EL (cell line): ENCODE measurements at places on chromosomes 1 and 21.

DNA sequence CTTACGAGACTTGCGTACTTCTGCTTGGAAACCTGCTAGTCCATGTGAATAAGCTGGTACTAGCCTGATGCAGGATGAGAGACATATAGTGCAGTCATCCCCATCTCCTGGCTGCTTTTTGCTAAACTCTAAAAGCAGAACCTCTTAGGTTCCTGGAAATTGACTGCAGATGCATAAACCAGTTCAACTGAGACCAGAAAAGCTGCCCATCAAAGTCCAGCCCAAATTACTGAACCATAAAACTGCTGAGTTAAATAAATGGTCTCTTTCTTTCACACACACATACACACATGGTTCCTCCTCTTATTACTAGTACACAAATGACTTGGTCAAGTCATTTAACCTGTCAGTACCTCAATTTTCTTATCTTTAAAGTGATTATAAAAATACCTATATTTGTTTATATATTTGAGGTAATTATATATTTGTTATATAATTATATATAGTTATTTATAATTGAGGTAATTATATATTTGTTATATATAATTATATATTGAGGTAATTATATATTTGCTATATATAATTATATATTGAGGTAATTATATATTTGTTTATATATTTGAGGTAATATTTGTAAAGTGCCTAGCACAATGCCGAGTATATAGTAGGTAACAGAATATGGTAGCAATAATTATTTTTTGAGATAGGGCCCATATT is 25.2 kb upstream of the RABGAP1L start:
- no peak for DNase-seq

GRCh38 chr1:7013833-7014639 is 228.8 kb downstream of the CAMTA1 start:
- no peak for DNase-seq

GRCh38 chr1:111647736-111648135 is 28.1 kb downstream of the RAP1A start:
- DNase-seq = no peak

GRCh38 chr1:201214461-201214860 is 23.8 kb downstream of the IGFN1 start:
- DNase-seq = no peak

- DNase-seq = no peak
Measured at GRCh38 chr1:229689273-229689672, 63.2 kb downstream of the URB2 start.

DNA sequence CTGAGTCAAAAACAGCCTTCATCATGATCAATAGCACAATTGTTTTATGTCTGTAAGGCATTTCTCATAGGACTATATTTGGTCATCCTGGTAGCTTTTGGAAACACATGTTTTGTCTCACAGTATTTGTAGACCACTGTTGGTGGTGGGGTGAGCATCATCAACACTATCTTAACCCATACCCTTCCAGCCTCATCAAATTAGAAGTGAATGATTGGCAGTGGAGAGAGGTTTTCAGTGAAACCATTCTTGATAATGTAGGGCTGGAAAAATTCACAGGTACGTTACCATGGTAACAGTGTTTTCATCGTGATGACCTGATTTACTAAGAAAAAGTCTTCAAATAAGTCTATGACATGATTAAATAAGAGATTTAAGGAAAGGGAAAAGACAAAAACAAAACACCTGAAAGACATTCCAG is 45.3 kb upstream of the C1orf105 start:
- DNase-seq = no peak
